WERI-Rb-1 (cell line): ENCODE measurements at places on chromosomes 3 and 15.
A peak's percentile ranks its signal among the peaks of the same experiment; 100 is the strongest.

DNA sequence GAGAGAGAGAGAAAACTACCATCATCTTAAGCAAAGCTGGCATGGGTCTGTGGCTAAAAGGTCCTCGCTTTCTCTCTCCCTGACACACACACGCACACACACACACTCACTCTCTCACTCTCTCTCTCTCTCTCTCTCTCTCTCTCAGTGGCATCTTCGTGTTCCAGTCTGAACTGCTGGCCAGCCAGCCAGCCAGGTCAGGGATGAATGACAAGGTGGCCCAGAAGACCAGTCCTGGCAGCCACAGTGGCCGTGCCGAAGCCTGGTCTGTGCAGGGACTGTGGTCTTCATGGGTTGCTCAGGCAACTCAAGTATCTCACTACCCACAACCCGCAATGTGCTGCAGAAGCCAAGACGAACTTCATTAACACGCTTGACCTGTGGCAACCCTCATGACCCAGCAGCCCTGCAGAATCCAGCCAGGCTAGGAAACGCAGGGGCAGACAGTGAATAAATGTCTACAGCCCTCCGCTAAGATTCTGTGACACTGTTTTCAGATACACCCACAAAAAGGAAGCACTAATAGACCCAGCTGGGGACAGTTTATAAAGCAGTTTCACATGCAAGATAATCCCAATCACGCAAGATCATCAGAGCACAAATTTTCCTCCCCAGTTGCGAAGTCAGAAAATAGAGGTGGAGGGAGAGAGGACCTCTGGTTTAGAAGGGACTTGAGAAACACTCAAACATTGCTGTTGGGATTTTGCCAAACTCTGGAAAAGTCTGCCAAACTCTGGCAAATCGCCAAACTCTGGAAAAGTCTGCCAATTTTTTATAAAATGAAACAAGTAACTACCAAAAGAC, 66.4 kb downstream of the XXYLT1 start:
- DNase-seq, result no peak

DNA sequence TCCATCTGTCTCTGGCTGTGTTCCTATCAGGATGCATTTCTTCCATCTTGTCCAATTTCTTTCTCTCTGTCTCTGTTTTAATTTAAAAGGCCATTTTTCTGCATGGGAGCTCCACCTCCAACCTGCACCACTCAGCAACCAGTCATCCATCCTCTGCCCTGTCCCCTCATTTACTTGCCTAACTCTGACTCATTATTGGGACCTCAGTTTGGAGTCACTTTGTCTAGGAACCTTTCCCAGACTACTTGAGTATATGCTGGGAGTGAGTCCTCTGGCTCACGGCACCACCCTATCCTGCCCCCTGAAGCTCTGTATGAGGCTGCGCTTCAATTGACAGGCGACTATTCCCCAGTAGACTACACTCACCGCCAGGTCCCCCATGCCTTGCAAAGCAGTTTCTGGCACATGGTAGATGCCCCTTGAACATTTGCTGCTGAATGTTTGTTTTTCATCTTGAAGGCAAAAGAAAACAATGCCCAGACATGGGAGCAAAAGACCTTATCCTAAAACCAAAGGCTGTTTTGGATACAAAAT, 513.3 kb upstream of the CFAP20DC start:
- DNase-seq, result no peak

DNA sequence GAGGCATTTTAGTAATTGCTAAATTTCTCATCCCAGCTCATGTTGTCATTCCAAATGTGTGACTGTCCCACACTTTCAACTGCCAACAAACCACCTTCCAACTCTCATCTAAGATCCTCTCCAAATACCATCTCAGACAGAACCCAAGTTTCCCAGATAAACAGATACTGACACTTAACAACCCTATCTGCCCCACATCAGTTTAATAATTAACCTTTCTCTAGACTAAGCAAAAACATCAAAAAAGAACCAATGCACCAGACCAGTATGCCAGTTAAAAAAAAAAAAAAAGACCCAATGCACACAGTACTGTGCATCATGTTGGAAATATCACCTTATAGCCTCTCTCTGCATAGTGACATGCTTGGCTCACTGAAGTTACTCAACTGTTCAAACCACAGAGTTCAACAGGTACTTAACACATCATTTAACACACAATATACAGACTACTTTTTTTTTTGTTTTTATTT, 5.5 kb downstream of the SFMBT1 start:
- DNase-seq, result no peak

GRCh38 chr3:172853921-172854666, 103.6 kb downstream of the ECT2 start:
- DNase-seq, result no peak

- DNase-seq, result no peak
Observed at GRCh38 chr3:11168881-11169805, 14.8 kb downstream of the HRH1 start.

DNA sequence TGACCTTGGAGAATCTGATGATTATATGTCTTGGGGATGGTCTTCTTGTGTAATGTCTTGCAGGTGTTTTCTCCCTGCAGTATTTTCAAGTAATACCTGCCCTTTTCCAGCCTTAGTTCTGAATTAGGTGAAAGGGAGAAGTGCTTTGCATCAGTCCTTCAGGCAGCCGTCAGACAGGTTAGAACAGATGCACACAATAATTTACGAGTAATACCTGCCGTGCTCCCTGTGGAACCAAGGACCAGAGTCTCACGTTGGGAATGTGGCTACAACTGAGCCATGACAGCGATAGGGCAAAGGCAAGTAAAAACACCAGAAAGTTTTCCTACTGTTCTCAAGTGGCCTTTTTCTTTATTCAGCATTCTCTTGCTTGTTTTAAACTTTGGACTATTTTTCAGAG, 69.1 kb downstream of the CHCHD6 start:
- no peak for DNase-seq

DNA sequence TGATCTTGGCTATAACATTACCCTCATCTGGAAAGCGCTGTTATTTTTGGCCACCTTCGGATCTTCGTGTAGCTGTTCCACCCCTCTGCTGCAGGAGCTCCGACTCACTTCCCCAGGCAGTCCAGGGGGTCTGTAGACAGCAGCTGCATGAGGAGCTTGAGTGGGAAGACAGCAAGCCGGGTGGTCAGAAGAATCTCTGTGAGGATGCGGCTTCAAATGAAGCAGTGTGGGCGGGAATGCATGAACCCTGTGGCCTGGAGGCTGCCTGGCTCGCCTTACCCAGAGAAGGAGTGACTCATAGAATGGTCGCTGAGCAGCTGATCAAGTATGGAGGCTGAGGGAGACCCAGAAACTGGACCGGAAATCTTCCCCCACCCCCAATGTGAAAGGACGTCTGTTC, 45.2 kb upstream of the NR2F2 start:
- no peak for DNase-seq

DNA sequence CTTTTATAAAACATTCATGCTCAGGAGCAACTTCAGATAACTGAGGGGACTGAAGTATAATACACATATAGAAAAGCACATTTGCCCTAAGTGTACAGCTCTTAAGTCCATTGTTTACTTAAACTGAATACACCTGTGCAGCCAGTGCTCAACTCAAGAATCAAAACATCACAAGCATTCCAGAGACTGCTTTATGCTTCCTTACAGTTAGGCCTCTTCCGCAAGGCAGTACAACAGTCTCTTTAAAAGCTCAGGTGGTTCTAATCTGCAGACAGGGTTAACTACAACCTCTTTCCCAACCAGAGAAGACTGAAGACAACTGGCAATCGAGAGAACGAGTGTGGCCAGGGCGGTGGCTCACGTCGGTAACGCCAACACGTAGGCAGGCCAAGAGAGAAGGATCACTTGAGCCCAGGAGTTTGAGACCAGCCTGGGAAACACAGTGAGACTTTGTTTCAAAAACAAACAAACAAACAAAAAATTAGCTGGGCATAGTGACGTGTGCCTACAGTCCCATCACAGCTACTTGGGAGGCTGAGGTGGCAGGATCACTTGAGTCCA, 16.9 kb downstream of the MCCC1 start:
- DNase-seq, result no peak

- DNase-seq, result peak; percentile 67
Observed at GRCh38 chr3:126522363-126522788, 1.6 kb upstream of the CHST13 start.

DNA sequence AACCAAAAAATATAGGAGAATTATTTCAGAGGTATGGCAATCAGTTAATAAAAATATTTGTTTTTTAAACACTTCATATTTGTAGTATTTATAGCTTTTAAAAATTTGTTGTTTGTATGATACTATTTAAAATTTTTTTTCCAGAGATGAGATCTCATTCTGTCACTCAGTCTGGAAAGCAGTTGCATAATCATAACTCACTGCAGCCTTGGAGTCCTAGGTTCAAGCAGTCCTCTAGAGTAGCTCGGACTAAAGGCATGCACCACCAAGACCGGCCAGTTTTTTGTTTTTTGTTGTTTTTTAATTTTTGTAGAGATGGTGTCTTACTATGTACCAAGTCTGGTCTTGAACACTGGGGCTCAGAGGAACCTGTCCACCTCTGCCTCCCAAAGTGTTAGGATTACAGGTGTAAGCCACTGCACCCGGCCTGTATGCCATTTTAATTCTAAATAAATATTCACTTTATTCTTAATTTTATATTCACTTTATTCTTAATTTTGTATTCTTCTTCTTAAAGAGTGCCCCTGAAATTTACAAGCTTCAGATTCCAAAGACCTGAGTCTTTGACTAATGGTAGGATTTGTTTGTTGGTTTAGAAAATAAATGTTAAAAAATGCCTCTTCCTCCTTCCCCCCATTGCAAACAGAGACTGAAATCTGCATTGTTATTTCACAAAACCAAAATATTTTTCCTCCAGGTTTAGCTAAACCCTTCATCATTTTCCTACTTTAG, 9.4 kb downstream of the TGFBR2 start:
- DNase-seq, result no peak

- DNase-seq, result no peak
Observed at GRCh38 chr3:183873914-183874313, 10.8 kb downstream of the PARL start.

GRCh38 chr3:125050488-125051090, 5.2 kb downstream of the HEG1 start:
- DNase-seq, result no peak

- DNase-seq, result no peak
Observed at GRCh38 chr15:81758818-81759284, 287.0 kb downstream of the MEX3B start.

DNA sequence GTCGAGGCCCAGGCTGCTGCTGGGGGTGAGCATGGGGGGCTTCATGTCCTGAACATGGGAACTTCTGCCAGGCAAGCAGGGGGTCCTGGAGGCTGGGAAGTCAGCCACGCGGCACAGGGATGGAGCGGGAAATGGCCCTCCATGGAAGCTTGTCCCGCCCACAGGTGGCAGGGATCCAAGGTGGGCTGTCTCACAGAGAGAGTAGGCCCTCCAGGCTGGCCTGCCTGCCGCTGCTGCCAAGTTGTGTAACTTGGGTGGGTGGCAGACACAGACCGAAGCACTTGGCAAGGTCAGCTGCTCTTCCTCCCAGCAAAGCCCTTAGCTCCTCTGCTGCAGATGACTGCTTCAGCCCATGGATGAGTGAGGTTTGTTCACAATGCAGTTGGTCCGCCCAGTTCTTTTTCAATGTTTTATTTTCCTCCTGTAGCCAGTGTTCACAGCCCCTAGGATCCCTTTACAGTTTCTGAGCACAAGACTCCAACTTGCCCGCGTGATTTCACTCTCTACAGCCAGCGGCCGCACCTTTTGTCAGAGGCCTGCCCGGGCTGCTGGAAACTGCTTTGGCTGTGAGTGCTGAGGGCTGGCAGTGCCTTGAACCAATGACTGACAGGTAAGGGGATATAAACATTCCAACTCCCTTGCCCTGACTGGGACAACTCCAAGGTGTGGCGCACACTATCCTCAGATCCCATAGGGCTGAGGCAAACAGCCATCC, 26.7 kb downstream of the HCN4 start:
- DNase-seq, result no peak

DNA sequence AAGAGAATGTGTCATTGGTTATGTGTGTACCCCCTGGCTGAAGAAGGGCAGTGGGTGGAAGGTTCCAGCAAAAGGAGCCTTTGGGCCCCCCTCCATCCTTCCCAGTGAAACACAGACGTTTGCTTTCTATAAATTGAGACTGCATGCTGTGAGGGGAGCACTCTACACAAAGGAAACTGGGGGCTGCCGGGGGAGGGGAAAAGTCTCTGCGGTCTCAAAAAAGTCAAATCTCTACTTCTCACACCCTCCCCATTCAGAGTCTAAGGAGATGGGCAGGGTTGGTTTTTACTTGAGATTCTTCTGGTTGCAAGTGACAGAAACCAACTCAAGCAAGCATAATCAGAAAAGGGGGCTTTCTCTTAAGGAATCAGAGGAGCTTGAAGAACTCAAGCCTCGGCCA, 50.1 kb upstream of the TLE3 start:
- no peak for DNase-seq

- no peak for DNase-seq
Observed at GRCh38 chr15:38316311-38316710, 63.7 kb downstream of the SPRED1 start.

DNA sequence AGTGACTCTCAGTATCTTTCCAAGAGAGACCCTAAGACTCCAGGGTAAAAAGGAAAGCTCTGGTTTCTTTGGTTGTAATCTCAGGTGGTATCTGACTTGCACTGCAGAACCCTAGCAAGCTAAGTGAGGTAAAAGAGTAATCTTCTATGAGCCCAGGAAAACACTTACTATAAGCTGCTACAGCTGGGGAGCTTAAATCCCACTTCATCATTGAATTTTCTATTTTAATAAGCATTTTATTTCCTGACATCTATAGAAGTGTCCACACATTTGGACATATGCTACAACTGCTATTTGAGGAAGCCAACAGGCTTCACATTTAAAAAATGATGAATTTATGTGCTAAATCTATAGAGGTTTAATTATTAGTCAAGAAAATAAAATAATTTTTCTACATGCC, 73.1 kb upstream of the GUCA1C start:
- DNase-seq, result no peak

DNA sequence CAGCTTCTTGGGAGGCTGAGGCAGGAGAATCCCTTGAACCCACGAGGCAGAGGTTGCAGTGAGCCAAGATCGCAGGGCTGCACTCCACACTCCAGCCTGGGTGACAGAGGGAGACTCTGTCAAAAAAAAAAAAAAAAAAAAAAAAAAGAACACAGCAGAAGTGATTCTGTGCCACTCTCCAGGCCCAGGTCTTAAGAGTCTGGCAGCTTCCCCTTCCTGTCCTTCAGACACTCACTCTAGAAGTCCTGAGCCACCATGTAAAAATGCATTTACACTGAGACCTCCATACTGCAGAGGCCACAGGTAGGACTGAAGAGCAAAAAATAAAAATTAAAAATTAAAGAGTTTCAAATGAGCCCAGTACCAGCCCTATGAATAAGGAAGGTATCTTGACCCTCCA, 11.8 kb upstream of the CDV3 start:
- no peak for DNase-seq

DNA sequence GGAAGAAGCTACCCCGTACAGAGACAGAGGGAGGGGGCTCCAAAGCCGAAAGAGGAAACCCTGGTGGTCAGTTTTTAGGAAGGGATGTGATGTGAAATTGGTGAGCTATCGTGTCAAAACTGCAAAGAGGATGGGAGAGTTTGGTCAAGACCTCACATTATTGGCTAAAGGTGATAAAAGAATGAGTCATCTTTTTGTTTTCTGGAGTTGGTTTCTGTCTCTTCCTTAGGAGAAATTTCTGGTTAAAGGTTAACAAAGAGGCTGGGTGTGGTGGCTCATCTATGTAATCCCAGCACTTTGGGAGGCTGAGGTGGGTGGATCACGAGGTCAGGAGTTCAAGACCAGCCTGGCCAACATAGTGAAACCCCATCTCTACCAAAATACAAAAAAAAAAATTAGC, 217.8 kb upstream of the CBLB start:
- no peak for DNase-seq
